ENCODE measurements at places on chromosomes 16 and 17. TPM values are rescaled to one million over a fixed set of nuclear protein-coding genes. Genes with fewer than 3 reads are reported as not detected.

Gene CES1
- polyA plus RNA-seq, result 1.0 TPM

Gene OTOP2
- not detected for polyA plus RNA-seq

Gene KRT33B
- polyA plus RNA-seq, result 0.44 TPM

Gene NTN3
- 3.9 TPM for polyA plus RNA-seq

Gene GDPD3
- 6.8 TPM for polyA plus RNA-seq

Gene PLXDC1
- polyA plus RNA-seq, result 47.1 TPM

Gene TP53TG3
- not detected for polyA plus RNA-seq

Gene CES3
- polyA plus RNA-seq, result 1.8 TPM

Gene ABCC12
- polyA plus RNA-seq, result 0.29 TPM
